ENCODE measurements at places on chromosomes 1 and 21.

GRCh38 chr1:153799016-153799415, 23.8 kb downstream of the SLC27A3 start:
- no peak for DNase-seq

- no peak for DNase-seq
Measured at GRCh38 chr1:55955016-55955621, 624.2 kb downstream of the PLPP3 start.

GRCh38 chr1:21653744-21654100, 15.4 kb downstream of the RAP1GAP start:
- no peak for DNase-seq

DNA sequence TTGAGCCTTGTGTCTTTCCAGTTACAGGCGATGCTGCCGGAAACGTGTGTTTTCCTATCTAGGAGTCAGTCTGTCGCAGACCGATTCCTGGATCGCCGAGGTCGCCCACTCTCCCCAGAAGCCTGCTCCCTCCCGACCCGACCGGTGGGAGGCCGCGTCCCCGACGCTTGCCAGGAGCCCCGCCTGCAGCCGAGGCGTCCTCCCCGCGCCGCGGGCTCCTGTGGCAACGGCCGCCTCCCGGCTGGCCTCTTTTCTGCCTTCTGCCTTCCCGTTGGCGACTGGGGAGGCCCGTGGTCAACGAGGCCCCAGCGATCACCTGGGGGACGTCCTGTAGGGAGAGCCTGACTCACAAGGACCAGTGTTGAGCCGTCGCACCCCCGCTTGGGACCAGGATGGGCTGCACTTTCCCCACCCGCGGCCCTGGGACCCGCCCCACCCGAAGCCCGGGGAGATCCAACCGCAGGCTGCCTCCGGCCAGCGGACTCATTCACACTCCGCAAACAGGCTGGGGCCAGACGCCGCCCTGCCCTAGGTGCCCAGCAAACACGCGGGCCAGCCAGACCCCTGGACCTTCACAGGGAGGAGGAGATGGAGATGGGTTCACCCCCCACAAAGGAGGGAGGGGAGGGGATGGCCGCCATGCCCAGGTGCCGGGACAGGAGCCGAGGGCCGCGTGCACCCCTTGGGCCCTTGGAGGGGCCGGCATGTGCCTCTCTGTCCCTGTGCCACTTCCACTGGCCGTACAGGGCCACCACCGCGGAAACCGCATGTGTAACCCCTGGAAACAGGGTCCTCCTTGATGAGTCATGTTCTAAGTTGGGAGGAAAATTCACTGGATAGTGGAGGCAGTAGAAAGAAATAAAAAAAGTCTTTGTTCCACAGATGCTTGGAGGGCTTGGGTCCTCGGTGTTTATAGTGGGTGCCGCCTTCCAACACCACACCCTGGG, 7.2 kb upstream of the COL6A1 start:
- no peak for DNase-seq

- DNase-seq = no peak
Measured at GRCh38 chr1:40646315-40646714, 19.2 kb downstream of the RIMS3 start.

Measured in neuronal stem cell (in vitro differentiated cells).